Pancreas (tissue), 10 donors: ENCODE measurements at places on chromosomes 7 and 10. TPM values are rescaled to one million over a fixed set of nuclear protein-coding genes. Genes with fewer than 3 reads are reported as not detected.

ANKRD30A gene
- not detected for total RNA-seq

OR2A12 gene
- not detected for total RNA-seq

CLDN4 gene
- 70.7 TPM for total RNA-seq

STK31 gene
- 0.61 TPM for total RNA-seq

HSPA14 gene
- total RNA-seq: 3.6 TPM

RPEL1 gene
- total RNA-seq: not detected

CYP2C18 gene
- 1.3 TPM for total RNA-seq
